ENCODE measurements at places on chromosomes 7 and 10.

DNA sequence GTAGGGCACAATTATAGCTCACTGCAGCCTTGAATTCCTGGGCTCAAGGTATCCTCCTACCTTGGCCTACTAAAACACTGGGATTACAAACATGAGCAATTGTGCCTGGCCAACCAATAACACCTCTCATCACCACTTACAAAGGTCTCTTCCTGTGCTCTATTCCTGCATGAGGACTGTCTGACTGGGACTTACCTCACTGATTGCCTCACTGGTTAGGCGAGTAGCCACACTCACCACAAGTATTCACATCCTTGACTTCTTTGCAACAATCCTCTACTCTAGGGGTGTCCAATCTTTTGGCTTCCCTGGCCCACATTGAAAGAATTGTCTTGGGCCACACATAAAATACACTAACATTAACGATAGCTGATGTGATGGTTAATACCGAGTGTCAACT lies 22.6 kb upstream of the PDIA4 start:
- DNase-seq, result no peak

GRCh38 chr7:36003343-36003742 lies 149.7 kb upstream of the EEPD1 start:
- no peak for DNase-seq

- DNase-seq, result no peak
Observed at GRCh38 chr7:91455411-91455810, 191.2 kb downstream of the FZD1 start.

DNA sequence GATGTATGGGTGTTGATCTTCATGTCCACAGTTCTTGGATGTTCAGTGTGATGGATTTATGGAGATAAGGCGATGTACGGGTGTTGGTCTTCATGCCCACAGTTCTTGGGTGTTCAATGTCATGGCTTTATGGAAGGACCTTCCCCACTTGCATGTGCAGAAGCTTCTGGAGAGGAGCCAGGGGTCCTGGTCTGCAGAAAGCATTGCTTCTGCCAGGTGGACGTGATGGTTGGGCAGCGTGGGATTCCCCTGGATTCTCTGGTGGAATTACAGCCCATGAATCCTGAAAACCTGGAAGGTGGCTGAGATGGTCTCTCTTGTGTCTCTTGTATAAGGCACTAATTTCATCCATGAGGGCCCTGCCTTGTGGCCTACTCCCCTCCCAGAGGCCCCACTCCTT lies 183.7 kb upstream of the TCERG1L start:
- DNase-seq, result no peak

DNA sequence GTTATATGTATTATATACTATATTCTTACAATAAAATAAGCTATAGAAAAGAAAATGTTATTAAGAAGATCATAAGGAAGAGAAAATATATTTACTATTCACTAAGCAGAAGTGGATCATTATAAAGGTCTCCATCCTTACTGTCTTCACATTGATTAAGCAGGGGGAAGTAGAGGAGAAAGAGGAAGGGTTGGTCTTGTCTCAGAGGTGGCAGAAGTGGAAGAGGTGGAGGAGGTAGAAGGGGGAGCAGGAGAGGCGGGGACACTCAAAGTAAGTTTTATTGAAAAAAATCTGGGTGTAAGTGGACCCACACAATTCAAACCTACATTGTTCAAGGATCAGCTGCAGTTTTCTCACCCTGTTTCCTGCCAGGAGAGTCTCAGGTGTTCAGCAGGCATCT lies 28.9 kb upstream of the ERCC6 start:
- no peak for DNase-seq

All from LHCN-M2 (cell line).